ENCODE measurements at places on chromosomes 7 and 10.

- DNase-seq = no peak
Measured at GRCh38 chr7:21413502-21413901, 14.4 kb upstream of the SP4 start.

DNA sequence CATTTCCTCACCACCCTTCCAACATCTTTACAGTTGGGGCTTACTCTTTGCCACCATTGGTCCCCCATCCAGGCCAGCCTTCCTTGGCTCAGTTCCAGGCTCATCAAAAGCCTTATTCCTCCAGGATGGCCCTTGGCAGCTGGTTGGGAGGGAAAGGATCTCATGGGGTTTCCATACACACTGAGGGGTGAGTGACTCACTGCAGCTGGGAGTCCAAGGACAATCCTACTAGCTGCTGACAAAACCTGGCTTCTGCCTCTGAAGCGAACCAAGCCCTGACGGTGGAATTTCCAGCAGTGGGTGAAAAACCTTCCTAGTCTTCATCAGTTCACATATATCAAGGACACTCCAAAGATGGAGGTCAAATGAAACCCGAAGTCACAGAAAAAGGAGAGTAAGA lies 22.9 kb downstream of the CRHR2 start:
- DNase-seq = no peak

DNA sequence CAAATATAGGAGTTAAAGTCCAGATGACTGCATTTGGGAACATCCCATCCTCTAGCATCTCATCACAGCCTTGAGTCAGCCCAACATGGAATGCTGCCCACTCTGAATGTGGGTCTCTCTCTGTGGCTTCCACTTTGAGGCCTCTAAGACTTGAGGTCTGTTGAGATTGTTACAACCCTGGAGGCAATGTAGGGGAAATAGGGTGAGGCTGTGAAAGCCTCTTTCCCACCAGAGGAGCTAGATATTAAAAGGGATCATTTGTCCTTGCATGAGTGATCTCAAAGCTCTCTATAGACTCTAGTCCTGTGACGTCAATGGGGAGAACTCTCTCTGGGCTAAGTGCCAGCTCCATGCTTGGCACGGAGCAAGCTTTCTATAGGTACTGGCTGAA lies 6.4 kb upstream of the GOLGA7B start:
- DNase-seq = no peak

- no peak for DNase-seq
Measured at GRCh38 chr7:147535701-147536111, 1054.9 kb upstream of the C7orf33 start.

Measured in GM12891 (cell line).